ENCODE measurements at places on chromosomes 2 and 18.

GRCh38 chr2:88126772-88127637 lies 857 bp downstream of the FABP1 start:
- no peak for DNase-seq

GRCh38 chr18:37440206-37440605 lies 125.4 kb downstream of the CELF4 start:
- no peak for DNase-seq

DNA sequence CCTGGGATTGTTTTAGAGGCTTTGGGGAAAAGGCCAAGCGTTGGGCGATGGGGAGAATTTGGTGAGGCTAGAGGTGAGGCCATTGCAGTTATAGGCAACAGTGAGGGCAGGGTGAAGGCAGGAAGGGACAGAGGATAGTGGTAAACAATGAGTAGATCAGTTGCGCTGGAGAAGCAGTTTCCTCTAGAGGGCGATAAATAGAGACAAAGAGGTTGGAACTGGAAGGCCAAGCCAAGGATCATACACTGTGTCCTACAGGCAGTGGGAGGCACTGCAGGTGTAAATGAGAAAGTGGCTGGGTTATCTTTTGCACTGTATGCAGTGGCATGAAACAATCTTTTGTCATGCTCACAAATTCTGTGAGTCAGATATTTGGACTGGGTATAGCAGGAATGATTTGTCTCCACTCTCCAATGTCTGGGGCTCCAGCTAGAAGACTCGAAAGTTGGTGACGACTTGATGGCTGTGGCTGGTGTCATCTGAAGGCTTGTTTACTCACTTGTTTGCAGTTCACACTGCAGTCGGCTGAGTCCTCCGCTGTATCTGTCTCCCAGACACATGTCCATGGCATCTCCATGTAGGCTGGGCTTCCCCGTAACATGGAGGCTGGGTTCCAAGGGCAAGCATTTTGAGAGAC lies 82.1 kb downstream of the TNP1 start:
- no peak for DNase-seq

DNA sequence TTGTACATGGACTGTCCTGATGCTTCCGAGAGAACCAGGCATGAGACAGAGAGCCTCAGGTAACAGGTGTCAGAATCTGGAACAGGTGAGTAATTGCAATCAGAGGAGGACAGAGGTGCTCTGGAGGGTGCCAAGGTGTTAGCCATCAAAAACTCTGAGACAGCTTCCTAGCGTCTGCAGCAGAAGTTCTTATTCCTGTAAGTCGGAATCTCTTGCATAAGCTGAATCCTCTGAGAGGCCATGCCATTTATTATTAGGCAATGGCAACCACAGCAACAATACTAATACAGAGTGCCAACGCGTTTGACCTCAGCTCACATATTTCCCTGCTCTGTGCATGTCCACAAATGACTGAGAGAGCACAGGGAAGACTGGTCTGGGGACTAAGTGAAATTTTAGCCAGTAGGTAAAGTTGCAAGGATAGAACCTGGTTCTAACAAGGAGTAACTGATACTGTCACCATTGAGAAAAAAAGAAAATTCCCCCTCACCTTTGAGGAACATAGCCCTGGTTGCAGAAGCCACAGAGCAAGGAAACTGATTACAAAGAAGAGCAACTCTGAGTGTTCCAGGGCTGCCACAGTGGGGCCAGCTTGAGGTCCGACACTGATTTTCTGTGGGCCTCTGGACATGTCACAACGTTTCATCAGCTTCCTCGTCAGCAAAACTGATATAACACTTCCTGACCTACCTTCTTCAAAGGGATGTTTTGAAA lies 55.1 kb upstream of the ACSL3 start:
- DNase-seq: no peak

DNA sequence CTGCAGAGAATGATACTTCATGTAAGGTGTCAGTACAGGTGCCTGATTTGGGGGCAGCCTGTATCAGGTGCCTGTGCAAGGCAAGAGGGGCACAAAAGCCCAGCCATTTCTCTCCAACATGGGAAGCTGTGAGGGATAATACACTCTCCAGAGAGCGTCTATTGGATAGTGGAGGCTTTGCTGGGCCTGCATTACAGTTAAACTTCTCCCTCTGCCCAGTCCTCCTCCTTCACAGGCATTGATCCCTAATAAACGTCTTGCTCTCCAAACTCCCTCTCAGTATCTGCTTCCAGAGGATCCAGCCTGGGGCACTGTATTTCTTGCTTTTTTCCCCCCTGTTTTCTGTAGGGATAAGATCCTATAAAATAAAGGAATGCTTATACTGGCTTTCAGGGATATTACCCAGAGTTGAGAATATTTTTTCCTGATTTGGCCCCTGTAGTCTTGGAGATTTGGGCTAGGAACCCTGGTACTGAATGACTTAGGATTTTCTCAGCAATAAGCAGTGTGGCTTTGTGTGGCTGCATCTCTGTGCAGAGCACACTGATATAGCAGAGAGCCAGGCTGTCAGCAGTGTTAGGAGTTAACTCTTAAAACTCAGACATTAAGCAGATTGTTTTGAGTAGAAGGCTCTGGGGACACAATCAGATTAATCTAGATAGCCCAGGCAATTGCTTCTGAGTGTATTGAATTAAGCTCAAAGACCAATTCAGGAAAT lies 330.6 kb downstream of the CYRIA start:
- no peak for DNase-seq

GRCh38 chr2:40041422-40042382 lies 262.6 kb upstream of the THUMPD2 start:
- DNase-seq: no peak

- no peak for DNase-seq
These were observed 186.1 kb upstream of the NRXN1 start for GRCh38 chr2:51218047-51218446.

DNA sequence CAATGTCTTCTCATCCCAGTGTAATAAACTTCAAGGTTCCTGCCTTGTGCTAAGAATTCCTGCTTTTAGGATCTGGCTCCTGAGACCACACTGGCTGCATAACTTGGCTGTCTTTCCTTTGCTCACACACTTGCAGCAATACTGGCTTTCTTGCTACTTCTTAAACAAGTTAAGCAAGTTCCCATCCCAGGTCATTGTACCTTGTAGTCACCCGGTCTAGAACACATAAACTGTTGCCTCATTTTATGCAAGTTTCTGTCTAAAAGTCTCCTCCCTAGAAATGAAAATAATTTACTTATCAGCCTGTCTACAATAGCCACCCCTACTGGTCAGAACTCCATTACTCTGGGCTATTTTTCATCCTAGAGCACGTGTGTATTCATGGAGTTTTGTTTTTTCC lies 887.9 kb upstream of the FAM98A start:
- no peak for DNase-seq

GRCh38 chr18:335733-336132 lies 67.9 kb upstream of the THOC1 start:
- DNase-seq: no peak

DNA sequence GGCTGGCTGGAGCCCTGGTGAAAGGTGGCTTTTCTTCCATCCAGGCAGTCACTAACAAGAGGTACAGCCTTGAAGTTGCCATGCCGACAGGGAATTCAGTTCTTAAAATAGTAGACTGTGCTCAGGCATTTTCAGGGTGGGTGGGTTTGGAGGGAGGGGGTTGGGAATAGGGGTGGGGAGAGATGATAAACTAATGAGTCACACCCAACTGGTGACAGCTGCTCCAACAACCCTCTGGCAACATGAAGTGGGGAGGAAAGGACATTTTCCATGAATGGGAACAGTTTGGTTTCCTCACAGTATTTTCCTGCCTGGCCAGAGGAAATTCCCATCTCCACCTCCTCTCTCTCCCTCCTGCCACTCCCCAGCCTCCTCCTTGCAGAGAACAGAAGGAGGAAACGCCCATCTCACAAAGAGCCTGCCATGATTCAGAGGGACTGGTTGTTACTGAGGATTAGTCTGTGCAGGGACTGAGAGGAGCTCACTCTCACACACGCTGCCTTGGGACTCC lies 113.0 kb upstream of the SLC1A4 start:
- no peak for DNase-seq

DNA sequence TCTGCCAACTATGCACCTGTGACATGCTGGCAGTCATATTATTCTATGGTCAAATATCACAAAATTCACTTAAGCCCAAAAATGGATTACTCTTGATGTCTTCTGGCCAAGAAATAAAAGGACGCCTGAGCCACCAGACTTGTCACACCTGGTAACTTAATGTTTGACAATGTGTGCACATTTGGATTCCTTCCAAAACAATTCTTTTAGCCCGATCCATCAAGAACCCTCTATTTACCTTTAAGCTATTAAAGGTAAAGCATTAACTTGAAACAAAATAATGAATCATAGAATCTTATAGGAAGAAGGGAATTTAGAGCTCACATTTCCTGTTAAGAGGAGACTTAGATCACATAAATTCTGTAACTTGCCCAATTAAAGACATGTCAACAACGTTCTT lies 46.5 kb upstream of the NFU1 start:
- DNase-seq: no peak

DNA sequence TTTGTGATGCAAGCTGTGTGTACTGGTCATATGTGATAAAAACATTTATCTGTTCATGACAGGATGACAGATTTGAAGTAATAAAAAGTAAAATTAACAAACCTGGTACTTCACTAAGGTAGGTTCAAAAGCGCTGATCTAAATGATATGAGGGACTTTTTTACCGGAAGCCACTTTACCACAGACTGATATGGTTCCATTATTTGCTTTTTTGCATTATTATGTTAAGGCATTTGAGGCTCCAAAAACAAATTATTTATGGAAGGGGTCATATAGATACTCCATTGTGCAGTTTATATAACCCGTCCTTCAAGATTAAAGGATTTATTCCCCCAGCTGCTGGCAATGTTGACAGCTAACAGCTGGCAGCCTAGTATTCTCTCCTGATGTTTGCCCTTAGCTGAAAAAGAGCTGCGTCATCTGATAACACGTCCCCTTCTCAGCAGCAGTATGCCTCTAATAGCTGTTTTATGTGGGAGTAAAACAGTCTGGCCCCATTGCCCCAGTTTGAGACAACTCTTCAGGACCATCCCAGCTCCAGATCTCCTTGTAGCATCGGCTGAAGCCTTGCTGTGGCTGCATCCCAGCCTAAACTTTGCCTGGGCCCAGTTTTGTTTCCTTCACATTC lies 84.8 kb upstream of the XIRP2 start:
- no peak for DNase-seq

DNA sequence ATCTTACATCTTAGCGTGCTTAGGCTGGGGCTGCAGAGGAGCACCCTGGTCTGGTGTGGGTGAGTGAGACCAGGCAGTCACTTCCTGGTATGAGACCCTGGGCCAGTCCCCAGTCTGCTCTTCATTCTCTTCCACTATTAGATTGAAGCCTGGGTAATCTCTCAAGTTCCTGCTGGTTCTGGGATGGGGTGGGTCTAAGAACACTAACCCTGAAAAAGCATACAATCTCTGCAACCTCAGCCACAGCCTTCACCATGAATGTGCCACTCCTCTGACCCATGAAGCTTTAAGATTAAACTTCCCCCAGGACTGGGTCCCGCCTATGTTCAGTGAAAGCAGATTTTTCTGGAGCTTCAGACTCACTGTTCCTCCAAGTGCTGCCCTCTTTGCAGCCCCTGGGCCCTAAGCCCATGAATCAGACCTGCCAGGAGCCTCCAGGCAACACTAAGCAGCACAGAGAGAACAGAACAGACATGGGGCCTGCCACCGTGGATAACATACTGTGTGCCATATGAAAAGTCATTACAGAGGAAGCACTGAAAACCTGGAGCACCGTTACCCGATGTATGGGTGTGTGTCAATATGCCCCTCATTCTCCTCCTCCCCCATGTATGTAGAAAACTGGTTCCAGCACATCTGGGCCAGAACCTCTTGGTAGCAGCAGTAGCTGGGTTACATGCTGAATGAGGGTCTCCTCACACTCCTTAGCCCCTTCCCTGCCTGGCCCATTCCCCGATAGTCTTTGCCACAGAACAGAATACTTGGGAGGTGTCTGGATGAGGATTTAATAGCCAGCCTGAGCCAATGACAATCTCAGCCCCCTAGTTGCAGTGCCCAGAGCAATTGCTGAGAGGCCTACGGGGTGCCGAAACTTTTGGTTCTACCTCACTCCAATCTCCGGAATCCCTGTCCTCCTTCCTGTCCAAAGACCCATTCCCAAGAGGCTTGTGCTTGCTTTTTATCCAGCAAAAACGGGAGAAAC lies 2.7 kb upstream of the SIX2 start:
- no peak for DNase-seq

GRCh38 chr2:95021023-95021416 lies 4.5 kb upstream of the MAL start:
- no peak for DNase-seq

GRCh38 chr2:18046558-18047212 lies 168.2 kb downstream of the KCNS3 start:
- no peak for DNase-seq

DNA sequence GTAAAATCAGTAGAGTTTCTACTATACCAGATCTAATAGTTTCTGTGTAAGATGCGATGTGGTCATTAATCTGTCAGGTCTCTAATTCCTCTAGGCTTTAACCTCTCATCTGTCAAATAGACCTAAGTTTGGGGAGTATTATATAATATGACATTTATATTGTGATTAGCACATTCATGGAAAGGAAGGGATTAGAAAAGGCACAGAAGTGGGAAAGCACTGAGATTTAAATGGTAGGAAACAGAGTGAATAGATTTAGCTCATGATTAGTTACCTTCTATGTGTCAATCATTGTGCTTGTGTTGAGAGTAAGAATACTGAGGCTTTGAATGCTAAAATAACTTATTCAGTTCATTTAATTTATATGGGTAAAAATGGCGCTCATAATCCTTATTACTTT lies 118.0 kb downstream of the LRP1B start:
- DNase-seq: no peak

DNA sequence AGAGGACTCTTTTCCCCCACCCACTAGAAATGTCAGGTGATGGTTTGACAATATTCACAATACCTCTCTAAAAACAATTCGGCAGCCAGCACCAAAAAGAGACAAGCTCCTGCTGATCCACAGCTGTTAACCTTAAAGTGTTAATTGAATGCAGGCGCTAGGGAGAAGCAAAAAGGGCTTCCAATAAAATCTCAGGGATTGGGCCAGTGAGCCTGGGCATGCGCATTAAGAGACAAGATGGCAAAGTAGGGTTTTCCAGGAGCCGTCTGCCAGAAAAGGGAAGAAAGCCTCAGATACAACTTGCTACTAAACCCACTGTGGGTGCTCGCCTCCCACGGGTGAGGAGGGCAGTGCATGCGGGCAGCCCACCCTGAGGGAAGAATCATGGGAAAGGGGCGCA lies 98.8 kb downstream of the HS6ST1 start:
- no peak for DNase-seq

- no peak for DNase-seq
These were observed 16.1 kb downstream of the MBOAT2 start for GRCh38 chr2:8987410-8987809.

- no peak for DNase-seq
These were observed 1047.6 kb upstream of the FANCL start for GRCh38 chr2:59288771-59289170.

GRCh38 chr2:136175868-136176267 lies 57.9 kb upstream of the CXCR4 start:
- DNase-seq: no peak

- DNase-seq: no peak
These were observed 108.1 kb upstream of the KCTD1 start for GRCh38 chr18:26656431-26656943.

DNA sequence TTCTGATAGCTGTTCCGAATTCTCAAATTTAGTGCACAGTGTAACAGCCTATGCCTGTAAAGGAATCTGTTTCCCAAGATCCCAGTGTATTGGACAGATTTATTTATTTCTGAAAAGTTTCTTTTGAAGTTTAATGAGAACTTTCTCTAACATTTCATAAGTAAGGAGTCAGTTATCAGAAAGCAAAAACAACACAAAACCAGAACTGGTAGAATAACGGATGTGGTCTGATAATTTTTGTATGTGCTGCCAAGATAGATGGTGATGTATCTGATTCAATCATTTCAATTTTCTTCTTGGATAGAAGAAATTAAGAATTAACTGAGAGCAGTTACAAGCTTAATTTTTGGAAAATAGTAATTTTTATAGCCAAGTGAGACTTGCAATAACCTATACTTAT lies 374.3 kb downstream of the SOCS6 start:
- no peak for DNase-seq
